ENCODE measurements at places on chromosomes 2 and 18.

- DNase-seq: no peak
Observed at GRCh38 chr2:37466533-37467222, 122.2 kb downstream of the QPCT start.

DNA sequence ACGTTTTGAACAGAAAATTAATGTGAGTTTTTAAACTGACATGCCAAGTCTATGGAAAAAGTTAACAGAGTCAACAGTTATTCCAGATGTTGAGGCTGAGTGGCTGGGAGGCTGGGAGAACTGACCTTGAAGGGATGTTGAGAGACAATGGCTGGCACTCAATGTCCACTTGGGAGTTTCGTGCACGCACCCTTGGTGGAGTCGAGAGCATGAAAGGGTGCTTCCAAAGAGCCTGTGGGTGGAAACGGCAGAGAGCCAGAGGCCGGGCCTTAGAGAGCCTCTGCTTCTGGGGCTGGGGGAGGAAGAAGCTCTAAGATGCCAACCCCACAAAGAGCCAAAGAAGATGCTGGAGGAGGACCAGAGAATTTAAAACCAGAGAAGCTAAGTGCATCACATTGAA, 63.4 kb upstream of the L3MBTL4 start:
- no peak for DNase-seq

DNA sequence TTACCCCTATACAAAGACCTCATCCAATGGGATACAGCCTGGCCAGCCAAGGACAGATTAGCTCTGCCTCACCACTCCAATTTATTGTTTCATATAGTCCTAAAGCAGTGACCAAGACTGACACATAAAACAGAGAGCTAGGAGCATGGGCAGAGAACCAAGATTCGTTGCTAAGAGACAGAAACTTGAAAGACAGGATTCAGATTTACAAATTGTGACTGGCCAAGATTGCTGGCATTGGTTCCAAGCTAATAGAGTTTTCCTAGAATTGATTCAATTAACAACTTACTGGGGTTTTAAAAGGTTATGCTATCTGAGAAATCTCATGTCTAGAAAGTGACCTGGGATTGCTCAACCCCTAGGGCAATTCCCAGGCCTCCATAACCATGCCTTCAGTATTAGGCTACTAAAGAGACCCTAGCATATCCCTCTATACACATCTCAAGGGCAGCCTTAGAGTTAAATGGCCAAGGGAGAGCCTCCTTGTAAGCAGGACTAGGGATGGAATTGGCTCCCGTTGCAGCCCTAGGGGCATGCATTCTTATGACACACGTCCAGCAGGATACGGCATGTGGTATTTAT, 75.6 kb downstream of the ICOS start:
- no peak for DNase-seq

GRCh38 chr2:159515441-159515840, 100.9 kb downstream of the BAZ2B start:
- no peak for DNase-seq

DNA sequence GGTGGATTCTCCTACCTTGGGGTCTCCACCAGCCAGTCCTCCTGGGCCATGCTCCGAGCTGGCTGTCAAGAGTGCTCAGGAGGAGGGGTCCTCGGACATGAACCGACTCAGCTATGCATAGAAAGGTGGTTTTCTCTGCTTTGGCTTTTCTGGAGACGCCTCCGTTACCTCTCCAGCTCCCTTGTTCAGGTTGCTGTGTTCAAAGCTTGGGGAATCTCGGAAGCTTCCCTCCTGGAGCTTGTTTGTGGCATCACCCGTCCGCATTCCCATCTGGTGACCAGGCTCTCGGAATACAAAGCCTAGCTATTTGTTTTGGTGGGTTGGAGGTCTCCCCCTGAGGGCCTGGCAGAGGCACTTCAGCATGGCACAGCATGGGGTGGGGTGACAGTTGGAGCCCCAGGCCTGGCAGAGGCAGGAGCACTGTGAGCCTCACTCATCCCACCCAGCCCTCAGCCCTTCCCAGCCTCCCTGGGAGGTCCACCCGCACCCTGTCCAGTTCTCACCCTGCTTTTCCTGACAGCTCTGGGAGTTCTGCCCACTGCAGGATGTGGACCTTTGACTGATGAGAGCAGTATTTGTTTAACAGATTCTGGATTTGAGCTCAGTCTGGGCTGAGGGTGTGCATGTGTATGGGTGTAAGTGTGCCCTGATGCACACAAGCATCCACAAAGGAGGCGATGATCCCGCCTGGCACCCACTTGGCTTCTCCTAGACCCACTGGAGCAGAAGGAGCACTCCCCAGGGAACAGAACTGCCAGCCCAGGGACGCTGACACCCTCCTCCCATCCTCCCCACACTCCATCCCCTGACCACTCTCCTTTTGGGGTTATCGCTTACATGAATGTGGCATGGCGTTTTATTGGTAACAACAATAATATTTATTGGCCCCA, 107.3 kb upstream of the HS6ST1 start:
- DNase-seq: no peak

- DNase-seq: no peak
Observed at GRCh38 chr2:128783896-128784295, 465.2 kb upstream of the HS6ST1 start.

- no peak for DNase-seq
Observed at GRCh38 chr2:3094999-3095958, 282.3 kb downstream of the EIPR1 start.

DNA sequence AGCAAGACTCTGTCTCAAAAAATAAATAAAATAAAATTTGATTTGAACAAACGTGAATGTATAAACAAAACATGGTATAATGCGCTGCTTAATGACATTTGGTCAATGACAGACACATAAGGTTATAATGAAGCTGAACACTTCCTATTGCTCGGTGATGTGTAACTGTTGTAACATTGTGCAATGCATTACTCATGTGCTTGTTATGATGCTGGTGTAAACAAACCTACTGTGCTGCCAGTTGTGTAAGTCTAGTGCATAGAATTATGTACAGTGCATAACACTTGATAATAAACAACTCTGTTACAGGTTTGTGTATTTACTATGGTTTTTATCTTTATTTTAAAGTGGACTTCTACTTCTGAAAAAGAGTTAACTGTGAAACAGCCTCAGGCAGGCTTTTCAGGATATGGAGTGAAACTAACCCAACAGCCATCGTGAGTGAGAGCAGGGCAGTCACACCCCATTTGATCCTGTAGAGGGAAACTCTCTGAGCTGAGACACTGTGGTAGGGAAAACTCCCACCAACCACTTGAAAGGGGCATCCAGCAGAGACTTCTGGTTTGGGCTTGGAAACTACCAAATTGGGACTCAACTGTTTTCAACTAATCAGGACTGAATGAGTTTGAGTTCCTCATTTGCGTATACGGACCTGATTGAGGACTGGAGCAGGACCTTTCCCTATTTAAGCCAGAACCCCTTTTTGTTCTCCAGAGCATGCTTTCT, 8.7 kb upstream of the RPRD1A start:
- DNase-seq: no peak
